Anterior cingulate cortex (tissue), 58 donors: ENCODE measurements at places on chromosomes 11 and 22.

DNA sequence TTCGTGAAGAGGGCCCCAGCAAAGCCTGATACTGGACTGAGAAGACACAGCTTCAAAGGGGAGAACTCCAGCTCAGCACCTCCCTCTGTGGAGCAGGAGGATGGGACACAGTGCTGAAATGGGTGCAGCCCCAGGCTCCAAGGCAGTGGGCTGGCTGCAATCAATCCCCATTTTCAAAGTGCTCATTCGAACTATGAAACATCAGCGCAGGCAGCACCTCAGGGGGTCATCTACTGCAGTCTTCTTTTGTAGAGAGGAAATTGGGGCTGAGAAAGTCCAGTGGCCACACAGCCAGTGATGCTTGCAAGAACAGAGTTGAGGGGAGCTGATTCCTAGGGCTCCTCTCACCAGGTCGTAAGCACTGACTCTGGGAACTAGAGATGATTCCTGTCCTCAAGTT is 25.1 kb downstream of the OPCML start:
- DNase-seq, result no peak

GRCh38 chr22:50274311-50274710 is 4.1 kb upstream of the MAPK11 start:
- peak; percentile 22 for DNase-seq

- DNase-seq, result no peak
Observed at GRCh38 chr11:117823294-117823945, 1.1 kb downstream of the FXYD2 start.

GRCh38 chr11:119169282-119169719 is 776 bp downstream of the NLRX1 start:
- DNase-seq, result no peak

GRCh38 chr22:35864545-35865165 is 147.0 kb downstream of the APOL5 start:
- DNase-seq, result no peak

DNA sequence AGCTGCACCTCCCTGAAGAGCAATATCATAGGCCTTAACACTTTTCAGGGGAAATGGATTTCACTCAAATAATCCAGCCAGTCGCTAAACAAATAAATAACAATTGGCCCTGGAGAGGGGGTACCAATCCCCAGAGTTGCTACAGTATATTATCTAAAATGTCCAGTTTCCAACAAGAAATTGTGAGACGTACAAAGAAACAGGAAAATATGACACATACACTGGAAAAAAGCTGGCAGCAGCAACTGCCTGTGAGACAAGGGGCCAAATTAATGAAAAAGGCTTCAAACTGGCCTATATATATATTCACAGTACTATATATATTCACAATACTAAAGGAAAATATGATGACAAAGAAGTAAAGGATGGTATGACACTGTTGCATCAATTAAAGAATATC is 4.0 kb downstream of the NF2 start:
- DNase-seq, result no peak

GRCh38 chr11:84645988-84646694 is 981.0 kb downstream of the DLG2 start:
- no peak for DNase-seq

DNA sequence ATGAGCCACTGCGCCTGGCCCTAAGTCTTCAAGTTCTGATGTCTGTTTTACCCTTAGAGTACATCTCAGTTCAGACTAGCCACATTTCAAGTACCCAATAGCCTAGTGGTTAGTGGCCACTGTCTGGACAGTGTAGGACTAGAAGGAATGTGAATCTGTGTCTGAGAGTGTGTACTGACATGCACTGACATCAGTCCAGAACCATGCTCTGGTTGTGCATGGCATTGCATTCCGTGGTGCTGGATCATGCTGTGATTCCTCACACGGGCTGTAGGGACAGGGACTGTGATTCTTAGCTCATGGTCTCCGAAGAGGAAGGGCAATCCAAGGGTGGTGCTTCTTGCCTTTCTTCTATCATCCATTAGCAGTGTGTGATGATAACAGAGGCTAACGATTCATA is 41.1 kb downstream of the AMOTL1 start:
- no peak for DNase-seq

DNA sequence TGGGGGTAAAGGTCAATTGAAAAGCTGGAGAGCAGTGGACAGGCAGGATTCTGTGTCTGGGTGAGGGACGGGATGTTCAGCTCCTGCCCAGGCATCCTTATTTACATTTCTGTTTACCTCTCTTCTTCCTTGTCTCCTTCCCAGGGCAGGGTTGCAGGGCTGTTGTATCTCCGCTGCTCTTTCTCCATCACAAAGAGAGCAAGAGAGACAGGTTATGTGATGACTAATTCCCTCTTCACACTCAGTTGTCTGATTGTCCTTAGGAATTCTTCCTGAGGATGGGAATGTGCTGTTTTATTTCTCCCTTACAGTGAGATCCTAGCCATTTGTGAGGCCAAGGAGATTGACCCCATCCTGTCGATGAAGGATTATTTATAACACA is 104.9 kb downstream of the VPREB1 start:
- DNase-seq, result no peak

GRCh38 chr11:115207166-115207591 is 297.0 kb downstream of the CADM1 start:
- no peak for DNase-seq

- DNase-seq, result no peak
Observed at GRCh38 chr11:7167976-7168740, 79.4 kb downstream of the RBMXL2 start.
